Activated CD4-positive, alpha-beta T cell treated with anti-CD3 and anti-CD28 coated beads for 48 hours (primary cell): ENCODE measurements at places on chromosomes 7 and 10.

GRCh38 chr7:1151156-1151555 is 8.8 kb downstream of the ZFAND2A start:
- no peak for DNase-seq

DNA sequence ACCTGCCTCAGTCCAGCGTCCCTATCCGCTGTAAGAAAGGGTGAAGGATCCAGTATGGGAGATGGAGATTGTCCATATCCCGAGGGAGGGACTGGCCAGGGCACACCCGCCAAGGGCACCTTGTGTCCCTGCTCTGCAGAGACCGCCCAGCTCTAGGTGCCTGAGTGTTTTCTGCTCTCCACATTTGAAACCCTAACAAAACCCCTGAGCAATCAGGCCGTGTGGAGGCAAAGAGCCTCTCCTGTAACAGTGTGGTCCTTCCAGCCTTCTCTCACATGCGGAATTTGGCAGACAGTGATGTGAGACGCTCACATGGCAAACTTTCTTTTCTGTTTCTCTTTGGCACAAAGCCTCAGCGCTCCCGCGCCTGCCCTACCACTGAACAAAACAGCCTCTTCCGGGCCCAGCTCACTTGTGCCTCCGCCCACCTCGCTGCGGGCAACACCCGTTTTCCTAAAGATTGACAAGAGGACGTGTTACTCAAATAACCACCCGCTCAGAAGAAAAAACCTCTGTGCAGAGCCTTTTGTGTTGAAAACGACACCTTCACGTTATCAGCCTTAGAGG is 514.8 kb downstream of the DNAJB6 start:
- DNase-seq: peak; percentile 91

GRCh38 chr7:81333004-81333403 is 414.2 kb upstream of the SEMA3C start:
- no peak for DNase-seq

DNA sequence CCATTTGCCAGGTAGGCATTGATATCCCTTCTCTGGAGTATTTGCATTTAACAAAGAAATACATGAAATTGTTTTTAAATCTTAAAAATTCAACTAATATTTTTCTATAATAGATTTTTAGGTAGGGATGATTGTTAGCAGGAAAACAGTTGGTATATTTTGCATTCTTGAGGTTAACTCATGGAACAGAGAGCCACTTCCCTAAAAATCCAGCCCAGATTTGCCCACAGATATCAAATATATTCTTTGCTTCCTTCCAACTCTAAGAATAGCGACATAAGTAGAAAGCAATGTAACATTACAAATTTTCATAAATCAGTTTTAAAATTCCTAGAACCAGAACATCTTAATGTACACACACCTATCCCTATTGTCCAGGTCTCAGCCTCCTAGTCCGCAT is 45.0 kb upstream of the ANLN start:
- DNase-seq: no peak

GRCh38 chr10:69406816-69407580 is 9.7 kb downstream of the TACR2 start:
- DNase-seq: no peak

DNA sequence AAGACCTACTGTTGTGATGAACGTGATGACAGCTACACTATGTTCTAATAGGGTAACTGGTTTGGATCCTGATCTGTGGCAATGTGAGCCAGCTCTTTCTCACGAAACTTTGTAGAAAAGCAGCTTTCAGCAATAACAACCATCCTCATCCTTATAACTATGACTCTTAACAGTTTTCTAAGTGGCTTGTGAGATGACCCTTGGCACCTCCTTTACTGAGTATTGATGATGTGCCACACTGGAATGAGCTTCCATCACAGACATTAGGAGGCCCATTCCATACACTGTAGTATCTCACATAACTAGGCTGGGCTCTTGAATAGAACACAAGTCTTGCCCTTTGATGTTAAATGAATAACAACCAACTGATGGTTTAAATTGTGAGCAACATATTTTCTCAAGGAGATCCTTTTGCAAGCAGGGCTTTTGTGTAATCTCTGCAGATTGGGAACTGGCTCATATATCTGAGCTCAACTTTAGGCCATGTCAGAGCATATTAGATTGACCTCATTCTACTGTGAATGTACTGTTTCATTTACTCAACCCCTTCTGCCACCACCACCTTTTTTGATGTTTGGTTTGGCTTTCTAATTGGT is 46.4 kb downstream of the MYPN start:
- no peak for DNase-seq
